ENCODE measurements at places on chromosomes 7 and 10. TPM values are rescaled to one million over a fixed set of nuclear protein-coding genes. Genes with fewer than 3 reads are reported as not detected.

SGCE gene
- 101 TPM for polyA plus RNA-seq

SLC35B4 gene
- 40.6 TPM for polyA plus RNA-seq

KAZALD1 gene
- not detected for polyA plus RNA-seq

CALY gene
- polyA plus RNA-seq = 13.9 TPM

RAMP3 gene
- polyA plus RNA-seq = 0.86 TPM

CALML5 gene
- not detected for polyA plus RNA-seq
